Stimulated activated CD4-positive, alpha-beta T cell treated with anti-CD3 and anti-CD28 coated beads, Interleukin-12 subunit alpha, Interleukin-12 subunit beta, amount 100 ng/mL, for 24 hours (primary cell): ENCODE measurements at places on chromosomes 7 and 10.

GRCh38 chr7:27359181-27360125, 116.9 kb downstream of the EVX1 start:
- DNase-seq: no peak

GRCh38 chr7:155310425-155311114, 12.9 kb downstream of the INSIG1 start:
- DNase-seq: no peak

- DNase-seq: no peak
Observed at GRCh38 chr7:137839903-137840779, 6.6 kb downstream of the DGKI start.

DNA sequence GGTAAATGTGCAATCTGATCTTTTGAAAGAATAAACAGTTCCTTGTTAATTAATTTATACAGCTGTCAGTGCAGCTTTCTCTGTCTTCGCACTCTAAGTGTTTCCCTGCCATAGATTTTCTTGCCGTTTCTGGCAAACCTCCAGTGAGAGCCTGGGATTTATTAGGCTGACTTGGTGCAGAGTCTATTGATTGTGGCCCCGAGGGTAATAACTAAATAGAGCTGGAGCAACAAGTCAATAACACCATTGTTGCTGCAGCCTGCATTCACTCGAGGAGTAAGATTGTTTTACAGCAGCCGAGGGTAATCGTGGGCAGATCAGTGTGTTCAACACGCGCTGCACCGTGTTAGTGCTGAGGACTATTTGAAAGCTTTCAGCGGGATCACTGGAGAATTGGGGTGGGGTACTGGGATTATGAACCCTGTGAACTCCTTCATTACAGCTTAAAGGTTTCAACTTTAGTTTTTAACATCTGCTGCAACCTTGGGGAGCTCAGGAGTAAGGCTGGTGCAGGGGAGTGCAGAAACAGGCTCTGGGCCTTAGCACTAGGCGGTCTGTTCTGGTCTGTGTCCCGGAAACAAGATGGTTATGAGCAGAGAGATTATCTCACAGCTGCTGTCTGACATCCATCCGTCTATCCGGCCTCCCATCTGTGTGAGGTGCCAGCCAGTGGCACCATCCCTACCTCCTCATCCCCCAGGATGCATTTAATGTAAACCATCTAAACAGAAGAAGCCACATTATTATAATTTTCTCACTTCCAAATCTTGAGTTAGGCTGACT, 174.0 kb upstream of the TCF7L2 start:
- DNase-seq: no peak

GRCh38 chr10:128316925-128317324, 190.7 kb upstream of the MKI67 start:
- DNase-seq: no peak

GRCh38 chr7:50356212-50356944, 51.9 kb downstream of the IKZF1 start:
- no peak for DNase-seq

DNA sequence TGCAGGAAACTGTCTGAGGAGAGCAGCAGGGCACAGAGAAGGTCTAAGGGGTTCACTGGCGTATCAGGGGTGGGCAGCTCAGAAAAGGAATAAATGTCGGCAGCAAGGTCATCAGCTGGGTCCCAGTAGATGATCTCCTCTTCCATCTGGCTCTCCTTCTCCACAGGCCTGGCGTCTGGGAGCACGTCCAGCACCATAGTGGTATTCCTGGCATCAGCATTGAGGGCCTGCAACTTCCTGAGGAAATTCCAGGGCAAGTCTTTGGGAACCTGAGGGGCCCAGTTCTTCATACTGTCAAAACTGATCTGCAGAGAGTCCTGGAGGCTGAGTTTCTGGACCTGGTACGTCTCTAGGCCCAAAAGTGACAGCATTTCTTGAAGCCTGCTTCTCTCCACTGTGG, 9.6 kb upstream of the MRPS24 start:
- DNase-seq: no peak

DNA sequence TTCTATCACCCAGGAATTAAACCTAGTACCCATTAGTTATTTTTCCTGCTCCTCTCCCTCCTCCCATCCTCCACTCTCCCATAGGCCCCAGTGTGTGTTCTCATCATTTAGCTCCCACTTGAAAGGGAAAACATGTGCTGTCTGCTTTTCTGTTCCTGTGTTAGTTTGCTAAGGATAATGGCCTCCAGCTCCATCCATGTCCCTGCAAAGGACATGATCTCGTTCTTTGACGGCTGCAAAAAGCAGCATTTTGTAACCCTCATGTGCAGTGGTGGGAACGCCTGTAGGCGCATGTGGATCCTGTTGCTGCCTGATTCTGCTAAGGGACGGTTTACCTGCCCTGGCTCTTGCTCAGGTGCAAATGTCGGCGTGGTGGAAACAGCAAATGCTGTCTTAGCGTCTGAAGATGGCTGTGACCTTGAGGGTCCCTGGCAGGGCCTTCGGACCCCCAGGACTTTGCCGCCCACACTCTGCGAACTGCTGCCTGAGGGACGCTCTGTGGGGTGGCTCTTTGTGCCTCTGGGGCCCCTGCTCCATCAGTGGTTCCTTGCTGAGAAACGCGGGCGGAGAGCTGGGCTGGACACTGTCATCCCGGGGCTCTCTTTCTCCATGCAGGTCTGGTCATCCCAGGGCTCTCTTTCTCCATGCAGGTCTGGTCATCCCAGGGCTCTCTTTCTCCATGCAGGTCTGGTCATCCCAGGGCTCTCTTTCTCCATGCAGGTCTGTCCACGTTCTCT, 5.6 kb upstream of the MTG1 start:
- no peak for DNase-seq

DNA sequence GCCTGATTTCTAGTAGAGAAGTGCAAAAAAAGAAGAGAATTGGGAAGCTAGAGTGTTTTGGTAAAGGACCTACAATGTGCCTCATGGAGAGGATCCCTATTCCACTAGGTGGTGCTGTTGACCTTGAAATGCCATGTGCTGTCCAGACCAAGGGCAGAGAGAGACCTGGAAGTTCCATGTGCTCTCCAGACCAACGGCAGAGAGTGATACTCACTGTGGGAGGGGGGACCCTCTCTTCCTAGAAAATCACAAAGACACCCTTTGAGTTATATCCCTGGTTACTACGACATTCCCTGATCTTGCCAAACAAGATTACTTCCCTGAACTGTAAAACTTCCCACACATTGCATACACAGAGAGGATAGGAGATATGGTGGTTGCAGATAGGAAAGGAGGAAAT, 212.7 kb upstream of the ZNF804B start:
- no peak for DNase-seq

- no peak for DNase-seq
Observed at GRCh38 chr10:90856964-90857634, 740 bp downstream of the HTR7 start.

DNA sequence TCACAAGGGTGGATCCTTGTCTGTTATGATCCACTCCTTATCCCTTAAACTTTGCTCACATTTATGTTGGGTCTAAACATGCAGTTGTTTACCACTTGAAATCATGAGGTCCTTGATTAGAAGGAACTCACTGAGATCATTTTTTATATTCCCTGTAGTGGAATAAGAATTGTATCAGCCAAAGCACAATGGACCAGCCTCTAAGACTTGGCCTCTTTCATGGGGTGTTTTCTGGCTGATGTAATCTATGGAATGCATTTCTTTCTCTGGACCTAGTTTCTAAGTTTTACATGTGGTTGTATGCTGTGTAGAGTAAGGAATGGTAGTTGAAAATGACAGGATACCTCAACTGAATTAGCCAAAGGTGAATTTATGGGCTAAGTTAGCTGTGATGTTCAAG, 376.6 kb downstream of the SORCS3 start:
- no peak for DNase-seq
